Stimulated activated CD8-positive, alpha-beta memory T cell treated with anti-CD3 and anti-CD28 coated beads, Interleukin-7, amount 100 ng/mL, for 4 hours (primary cell): ENCODE measurements at places on chromosomes 2 and 18.

DNA sequence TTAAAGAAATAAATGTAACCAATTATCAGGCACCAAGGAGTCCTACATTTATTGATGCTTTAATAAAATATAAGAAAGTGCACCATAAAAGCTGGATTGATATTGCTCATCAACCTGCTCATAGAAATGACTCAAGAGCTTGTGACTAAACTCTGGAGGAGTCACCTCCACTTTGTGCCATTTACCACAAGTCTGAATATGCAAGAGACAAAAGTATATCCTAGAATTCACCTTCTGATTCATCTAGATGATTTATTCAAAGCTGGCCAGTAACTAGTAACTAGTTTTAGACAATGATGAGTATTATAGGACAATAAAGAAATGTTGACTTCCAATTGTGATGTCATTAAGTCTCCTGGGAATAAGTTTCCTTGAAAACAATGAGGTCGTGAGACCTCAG is 146.0 kb upstream of the SOX11 start:
- DNase-seq = no peak

- no peak for DNase-seq
These were observed 17.9 kb upstream of the SFXN5 start for GRCh38 chr2:73089270-73090030.

GRCh38 chr2:1854729-1855547 is 110.6 kb upstream of the PXDN start:
- DNase-seq = no peak

GRCh38 chr2:206452242-206452641 is 8.9 kb downstream of the ADAM23 start:
- DNase-seq = no peak

DNA sequence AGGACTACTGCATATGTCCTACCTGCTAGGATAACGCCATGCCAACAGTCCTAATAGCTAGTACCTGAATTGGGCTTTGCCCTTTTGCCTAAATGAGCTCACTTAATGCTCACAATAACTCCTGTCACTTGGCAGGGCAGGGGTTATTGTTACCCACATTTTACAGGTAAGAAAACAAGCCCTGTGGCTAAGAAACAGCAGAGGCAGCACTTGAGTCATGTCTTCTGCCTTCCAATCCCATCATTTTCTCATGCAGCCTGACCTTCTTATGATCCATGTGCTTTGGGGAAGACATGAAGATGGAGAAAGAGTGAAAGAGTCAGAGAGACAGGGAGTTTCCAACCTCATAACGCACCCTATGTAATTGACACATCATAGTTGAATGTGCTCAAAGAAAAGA is 33.6 kb upstream of the LPIN1 start:
- no peak for DNase-seq

- DNase-seq = no peak
These were observed 14.3 kb downstream of the CCDC150 start for GRCh38 chr2:196653843-196654242.

- DNase-seq = no peak
These were observed 78.0 kb upstream of the DNMT3A start for GRCh38 chr2:25419678-25420242.

- no peak for DNase-seq
These were observed 11.6 kb downstream of the VAPA start for GRCh38 chr18:9925369-9925768.

DNA sequence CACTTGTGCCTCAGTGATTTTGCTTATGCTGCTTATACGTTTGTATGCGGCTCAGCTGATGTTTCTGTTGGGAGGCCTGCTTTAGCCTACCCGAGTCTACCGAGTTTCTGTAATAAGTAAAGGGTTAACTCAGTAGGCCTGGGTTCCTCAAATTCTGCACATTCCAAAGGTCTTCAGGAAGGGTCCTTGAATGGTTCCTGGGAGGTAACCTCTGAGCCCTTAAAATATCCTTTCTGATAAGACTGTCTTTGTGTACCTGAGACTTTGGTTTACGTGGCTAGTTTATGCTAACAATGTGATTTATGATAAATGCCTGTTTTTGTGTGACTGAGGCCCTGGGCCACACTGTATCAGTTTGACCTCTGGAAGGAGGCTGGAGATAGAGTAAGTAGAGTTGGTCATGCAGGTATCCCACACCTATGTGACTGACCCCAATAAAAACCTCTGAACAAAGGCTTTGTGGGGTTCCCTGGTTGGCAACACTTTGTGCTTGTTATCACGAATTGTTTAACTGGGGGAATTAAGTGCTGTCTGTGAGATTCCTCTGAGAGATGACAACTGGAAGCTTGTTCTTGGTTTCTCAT is 18.9 kb upstream of the PNPT1 start:
- no peak for DNase-seq

DNA sequence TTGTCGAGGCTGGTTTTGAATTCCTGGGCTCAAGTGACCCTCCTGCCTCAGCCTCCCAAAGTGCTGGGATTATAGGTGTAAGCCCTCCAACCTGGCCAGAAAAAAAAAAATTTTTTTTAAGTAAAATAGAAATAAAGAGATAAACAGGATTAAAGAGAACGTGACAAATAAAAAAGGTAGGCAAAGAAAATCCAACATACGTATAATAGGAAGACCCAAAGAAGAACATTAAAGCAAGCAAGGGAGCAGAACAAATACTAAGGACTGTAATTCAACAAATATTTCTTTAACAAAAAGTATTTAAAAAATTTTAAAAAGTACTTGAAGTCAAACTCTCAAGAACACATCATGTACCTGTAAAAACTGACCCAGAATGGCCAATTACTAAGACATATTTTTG is 56.4 kb downstream of the PTPN2 start:
- DNase-seq = no peak

GRCh38 chr2:39954346-39954745 is 175.3 kb upstream of the THUMPD2 start:
- DNase-seq = no peak

GRCh38 chr2:217252181-217252580 is 392.3 kb upstream of the TNP1 start:
- no peak for DNase-seq

DNA sequence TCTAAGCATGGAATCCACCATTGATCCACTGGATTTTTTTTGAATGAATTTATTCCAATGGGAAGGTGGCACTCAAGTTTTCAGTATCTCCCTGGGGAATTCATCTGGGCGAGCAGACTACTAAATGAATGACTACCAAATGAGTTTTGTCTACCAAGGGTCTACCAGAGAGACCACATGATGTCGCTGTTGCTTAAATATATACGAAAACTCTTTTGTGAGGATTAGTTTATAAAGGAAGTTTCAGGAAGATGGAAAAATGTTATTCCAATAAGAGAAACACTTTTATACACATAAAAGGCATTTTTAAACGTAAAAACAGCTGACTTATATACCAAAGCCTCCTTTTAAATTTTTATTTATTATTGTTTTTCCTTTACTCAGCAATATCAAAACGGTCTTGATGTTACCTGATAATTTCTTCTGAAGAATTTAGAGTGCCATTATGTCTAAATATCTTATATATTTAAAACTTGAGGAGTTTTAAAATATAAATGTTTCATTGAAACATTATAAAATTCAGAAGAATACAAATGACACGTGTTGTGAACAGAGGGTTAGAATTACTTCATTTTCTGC is 139.7 kb downstream of the HRH4 start:
- DNase-seq = no peak

GRCh38 chr2:11684894-11685460 is 15.0 kb upstream of the NTSR2 start:
- no peak for DNase-seq

GRCh38 chr18:26863921-26864497 is 1.5 kb downstream of the AQP4 start:
- no peak for DNase-seq

DNA sequence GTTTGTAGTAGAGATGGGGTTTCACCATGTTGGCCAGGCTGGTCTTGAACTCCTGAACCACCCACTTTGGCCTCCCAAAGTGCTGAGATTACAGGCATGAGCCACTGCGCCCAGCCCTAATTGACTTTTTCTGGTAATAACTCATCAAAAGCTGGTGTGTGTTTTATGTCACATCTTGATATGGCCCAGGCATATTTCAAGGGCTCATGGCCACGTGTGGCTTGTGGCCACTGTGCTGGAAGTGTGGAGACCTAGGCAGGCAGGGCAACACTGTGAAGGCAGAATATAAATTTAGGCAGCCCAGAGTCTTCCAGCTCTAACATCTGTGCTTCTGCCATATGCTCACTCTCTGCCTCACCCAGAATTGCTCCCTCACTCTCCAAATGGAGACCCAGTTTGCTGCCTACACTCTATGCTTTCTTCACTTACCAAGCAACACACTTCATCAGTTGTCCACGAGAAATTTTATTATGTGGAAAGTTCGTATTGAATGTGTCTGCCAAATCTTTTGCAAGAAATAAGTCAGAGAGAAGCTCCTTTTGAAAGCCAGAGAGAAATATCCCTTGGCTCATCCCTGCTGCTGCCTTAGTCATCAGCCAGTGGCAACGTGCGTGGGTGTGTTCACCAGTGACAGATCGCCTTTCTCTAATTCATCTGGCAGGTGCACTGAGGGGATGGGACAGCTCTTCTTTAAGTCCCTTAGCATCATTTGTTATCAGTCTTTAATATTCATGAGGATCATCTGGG is 129.4 kb upstream of the CXCR4 start:
- DNase-seq = no peak
